Stimulated activated CD8-positive, alpha-beta memory T cell treated with anti-CD3 and anti-CD28 coated beads, Interleukin-15, amount 100 ng/mL, for 4 hours (primary cell): ENCODE measurements at places on chromosomes 3 and 15.
A peak's percentile ranks its signal among the peaks of the same experiment; 100 is the strongest.

DNA sequence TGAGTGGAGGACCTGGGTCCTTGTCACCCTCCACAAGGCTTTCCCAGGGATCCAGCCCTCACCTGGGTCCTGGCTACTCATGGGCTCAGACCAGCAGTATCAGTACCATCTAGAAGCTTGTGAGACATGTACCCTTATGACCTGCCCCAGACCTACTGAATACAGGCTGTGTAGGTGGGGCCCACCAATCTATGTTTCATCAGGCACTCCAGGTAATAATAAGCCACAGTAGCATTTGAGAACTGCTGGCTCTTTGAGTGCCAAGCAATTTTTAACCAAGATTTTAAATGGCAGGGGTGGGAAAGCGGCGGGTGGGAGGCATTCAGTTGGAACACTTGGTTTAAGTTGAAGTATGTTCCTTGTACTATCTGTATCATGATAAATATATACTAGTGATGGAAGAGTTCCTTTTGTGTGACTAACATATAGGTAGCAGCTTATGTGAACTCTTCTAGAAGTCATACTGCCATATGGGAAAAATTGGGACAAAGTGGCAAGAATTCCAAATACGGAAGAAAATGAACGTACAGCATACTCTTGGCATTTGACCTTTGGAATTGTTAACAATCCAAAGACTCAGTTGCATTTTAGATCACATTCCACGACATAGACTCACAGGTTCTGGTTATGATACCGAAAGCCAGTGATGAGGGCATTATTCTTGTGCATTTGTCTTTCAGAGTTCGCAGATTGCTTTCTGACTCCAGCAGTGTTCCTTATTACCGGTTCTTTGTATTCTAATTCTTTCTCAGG is 190.4 kb downstream of the GHSR start:
- DNase-seq = no peak

GRCh38 chr3:53242642-53243041 is 13.2 kb downstream of the TKT start:
- DNase-seq = no peak

- DNase-seq = no peak
Observed at GRCh38 chr3:155233213-155233612, 60.3 kb downstream of the STRIT1 start.

DNA sequence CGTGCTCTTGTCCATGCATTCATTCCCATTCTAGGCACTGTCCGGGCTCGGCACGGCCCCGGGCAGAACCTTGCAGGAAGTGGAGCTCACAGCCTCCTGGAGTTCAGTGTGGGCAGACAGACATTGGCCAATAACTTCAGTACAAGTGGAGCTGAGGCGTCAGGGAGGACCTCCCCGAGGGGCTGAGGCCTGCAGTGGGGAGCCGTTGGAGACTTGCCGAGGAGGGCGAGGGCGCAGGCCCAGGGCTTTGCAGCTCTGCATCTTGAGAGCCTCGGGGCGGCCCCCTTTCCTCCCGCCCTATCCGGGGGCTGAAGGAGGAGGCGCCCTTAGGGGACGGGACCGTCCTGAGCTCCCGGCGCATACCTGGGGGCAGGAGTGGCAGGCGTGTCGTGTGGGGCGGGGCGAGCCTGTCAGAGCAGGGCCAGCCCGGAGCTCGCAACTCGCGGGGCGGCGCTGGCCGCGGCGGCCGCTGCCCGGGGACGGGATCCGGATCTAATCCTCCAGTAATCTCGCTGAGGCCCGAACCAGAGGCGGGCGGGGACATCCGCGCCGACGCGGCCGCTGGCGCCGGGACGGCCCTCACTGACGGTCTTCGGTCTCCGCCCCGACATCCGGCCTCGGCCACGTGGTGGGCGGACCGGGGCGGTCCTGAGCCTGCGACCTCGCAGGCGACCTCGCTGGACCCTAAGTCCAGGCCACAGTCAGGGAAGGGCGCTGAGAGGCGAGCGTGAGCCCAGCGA is at the start of gene ACY1:
Gene ACY1, plus strand, starts transcription at position 698 of the 740 bp plus-strand sequence. CDS start 530 bp downstream, outside the sequence.
- DNase-seq = peak; percentile 54

DNA sequence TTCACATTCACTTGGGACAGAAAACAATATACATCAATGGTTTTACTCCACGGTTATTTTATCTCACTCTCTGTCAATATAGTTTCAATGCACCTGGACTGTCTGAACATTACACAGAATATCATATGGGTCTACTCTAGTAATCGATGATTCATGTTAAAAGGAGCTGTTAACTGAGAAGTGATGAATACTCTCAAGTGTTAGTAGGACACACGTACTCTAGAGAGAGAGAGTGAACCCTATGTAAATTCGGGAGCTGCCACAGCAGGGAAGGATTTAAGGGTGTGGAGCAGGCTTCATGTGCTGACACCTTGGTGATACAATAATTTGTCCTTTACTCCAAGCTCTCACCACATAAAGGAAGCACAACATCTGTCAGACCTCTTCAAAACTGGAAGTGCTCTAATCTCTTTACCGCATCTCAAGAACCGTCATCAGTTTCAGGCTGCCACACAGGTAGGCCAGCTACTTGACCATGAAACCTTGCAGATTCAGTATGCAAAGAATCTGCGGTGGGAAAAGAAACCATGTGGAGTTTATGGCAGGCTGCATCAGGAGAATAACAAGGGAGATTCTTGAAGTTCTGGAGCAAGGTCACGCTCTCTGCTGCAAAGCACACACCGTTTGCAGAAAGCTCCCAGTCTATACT is 199.2 kb upstream of the TMC3 start:
- DNase-seq = no peak

DNA sequence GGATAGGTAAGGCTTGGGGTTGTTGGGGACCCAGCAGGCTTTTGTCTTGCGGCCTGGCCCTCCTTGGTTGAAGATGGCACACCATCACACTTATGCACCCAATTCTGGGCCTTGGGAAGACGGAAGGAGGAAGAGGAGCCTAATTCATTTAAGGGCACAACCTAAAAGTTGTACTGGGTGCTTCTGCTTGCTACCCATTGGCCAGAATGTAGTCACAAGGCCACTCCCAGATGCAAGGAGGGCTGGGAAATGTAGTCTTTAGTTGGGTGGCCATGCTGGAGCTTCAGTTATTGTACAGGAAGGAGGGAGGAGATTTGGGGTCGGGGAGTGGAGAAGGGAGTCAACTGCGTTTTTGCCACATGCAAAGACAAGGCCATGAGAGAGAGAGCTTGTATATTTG is 109.2 kb downstream of the TMEM266 start:
- no peak for DNase-seq

- no peak for DNase-seq
Observed at GRCh38 chr3:171846597-171846996, 3.4 kb downstream of the TMEM212 start.

- no peak for DNase-seq
Observed at GRCh38 chr15:64911311-64912186, at the start of gene ANKDD1A. ANKDD1A (plus strand) TSS chr15:64911902; CDS start chr15:64911931, 29 bp downstream.

DNA sequence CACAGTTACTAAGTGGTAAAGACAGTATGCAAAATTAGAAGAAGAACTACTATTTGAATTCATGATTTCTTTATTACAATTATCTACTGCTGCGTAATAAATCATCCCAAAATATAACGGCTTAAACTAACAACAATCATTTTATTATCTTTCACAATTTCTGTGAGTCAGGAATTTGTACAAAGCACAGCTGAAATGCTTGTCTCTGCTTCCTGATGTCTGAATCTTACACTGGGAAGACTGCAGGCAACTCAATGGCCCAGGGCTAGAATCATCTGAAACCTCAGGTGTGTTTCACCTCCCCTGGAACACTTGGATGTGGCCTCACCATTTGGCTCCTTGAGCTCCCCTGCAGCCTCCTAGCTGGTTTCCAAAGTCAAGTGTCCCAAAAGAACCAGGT is 145.1 kb downstream of the MAGI1 start:
- no peak for DNase-seq

- no peak for DNase-seq
Observed at GRCh38 chr15:53566912-53567311, 192.6 kb downstream of the WDR72 start.

- DNase-seq = no peak
Observed at GRCh38 chr3:122305818-122306621, 19.0 kb upstream of the CSTA start.

DNA sequence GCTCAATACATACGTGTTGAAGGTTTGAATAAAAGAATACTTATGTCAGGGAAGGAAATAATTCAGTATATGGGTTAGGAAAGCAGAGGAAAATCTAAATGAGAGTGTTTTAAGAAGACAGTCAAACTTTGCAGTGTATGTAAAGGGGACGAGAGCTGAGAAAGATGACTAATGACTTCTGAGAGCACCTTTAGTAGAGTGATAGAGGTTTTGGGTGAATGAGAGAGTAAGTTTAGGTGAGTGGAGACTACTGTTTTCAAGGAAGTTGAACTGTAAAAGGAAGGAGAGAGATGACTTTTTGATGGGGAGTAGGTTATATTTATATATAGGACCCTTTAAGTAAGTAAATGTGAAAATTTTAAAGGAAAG is 9.4 kb downstream of the TBC1D23 start:
- no peak for DNase-seq

- DNase-seq = no peak
Observed at GRCh38 chr15:87293031-87293430, 963.5 kb downstream of the NTRK3 start.

- peak; percentile 45 for DNase-seq
Observed at GRCh38 chr3:52245322-52246263, at the start of gene PPM1M. PPM1M (plus strand) TSS chr3:52245759; CDS start chr3:52245825, 66 bp downstream.

GRCh38 chr3:140626856-140627255 is 51.0 kb upstream of the TRIM42 start:
- DNase-seq = no peak

DNA sequence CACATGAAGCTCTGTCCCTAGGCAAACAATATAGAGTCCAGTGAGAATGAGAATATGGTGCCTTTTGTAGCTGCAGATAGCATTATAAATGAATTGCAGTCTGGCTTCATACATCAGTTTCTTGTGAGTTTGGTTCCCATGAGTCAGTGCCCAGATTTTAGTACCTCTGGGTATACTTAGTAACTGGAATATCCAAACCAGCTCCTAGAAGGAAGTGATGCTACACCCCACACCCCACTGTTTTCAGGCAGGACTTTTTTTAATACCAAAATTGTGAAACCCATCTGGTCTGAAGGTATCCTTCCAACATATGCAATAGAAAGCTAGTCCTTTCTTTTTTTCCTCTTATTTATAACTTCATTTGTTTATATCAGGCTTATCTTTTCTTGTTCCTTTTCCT is 42.1 kb upstream of the FOXP1 start:
- DNase-seq = no peak

DNA sequence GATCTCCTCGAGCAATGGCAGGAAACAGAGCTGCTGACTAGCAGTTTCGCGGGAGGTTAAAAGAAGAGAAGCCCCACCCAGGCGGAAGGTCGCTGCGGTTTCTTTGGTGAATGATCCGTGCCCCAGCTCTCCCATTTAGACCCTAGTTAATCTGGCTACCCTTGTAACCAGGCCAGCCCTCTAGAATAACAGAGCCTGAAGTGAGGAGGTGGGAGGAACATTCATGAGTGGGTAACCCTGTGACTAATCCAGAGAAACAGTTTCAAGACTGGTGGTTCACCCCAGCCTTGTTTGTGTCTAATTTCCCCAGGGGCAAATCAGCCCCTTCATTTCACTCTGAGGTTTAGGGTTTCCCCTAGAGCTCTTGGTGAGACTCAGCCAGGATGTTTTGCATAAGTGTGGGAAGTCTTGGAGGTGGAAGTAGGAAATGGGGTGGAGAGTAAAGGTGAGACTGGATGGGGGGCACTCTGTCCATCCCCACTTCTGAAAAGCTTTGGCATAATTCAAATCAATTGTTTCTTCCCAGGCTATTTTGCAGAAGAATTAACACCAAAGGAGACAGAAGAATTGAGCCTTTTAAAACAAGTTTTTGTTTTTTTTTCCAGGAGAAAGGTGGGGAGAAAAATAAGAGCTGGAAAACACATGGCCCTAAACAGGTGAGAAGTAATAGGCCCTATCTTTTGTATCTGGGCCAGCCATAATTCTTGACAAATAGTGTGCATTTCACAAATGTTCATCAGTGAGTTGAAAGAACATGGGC is 303.1 kb downstream of the RPLP1 start:
- DNase-seq = peak; percentile 64

DNA sequence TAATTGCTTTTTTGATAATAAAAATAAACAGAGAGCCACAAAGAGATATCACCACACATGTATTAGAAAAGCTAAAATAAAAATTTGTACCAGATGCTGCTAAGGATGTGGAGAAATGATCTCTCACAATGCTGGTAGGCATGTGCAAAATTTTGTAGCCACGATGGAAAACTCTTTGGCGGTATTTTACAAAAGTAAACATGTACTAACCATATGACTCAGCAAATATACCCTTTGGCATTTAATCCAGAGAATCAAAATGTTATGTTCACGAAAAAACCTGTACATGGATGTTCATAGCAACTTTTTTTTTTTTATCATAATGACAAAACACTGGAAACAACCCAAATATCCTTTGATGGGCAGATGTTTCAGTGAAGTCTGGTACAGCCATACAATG is 261.2 kb downstream of the LPP start:
- DNase-seq = no peak

GRCh38 chr3:71384837-71385716 is 198.5 kb downstream of the FOXP1 start:
- no peak for DNase-seq

DNA sequence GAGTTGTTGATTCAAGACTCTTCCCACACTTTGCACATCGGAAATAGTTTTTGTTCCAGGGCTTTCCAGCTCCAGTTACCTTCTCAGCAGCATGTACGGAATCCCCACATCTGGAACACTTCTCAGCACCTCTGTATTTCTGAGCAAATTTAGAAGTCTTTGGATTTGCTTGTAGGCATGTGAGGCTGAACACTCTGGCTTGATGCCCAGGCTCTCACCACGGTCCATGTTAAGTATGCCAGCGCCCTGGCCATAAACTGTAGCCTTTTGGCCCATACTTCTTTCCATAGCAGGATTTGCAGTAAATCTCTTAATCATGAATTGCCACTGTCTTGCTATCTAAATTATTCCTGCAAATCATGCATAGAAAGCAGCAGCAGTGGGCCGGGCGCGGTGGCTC is 24.4 kb downstream of the ATP2C1 start:
- no peak for DNase-seq

DNA sequence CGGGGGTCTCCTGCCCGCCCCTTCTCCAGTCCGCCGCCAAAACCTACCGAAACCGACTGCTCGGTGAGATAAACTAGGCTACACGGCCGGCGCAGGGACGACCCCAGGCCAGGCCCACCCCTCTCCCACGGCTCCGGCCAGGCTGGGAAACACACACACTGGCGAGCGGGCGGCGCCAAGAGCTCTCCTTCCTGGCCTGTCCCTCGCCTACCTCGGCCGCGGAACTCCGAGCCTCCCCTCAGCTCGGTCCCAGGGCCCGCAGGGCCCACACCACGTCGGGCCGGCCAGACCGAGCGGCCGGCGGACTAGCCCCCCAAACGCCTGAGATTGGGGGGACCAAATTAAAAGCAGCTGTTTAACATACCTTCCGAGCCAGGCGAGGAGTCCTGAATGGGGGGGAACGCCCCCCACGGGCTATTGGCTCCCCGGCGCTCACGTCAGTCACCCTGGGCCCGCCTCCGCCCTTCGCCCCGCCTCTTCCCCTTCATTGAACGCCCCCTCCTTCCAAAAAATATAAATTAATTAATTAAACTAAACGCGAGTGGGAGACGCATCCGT is 4.0 kb upstream of the SIN3A start:
- DNase-seq = peak; percentile 76

- DNase-seq = no peak
Observed at GRCh38 chr3:192825657-192826200, 91.9 kb downstream of the MB21D2 start.

- DNase-seq = no peak
Observed at GRCh38 chr15:54564166-54564565, 585.9 kb downstream of the UNC13C start.
